ENCODE measurements at places on chromosomes 3 and 15.

DNA sequence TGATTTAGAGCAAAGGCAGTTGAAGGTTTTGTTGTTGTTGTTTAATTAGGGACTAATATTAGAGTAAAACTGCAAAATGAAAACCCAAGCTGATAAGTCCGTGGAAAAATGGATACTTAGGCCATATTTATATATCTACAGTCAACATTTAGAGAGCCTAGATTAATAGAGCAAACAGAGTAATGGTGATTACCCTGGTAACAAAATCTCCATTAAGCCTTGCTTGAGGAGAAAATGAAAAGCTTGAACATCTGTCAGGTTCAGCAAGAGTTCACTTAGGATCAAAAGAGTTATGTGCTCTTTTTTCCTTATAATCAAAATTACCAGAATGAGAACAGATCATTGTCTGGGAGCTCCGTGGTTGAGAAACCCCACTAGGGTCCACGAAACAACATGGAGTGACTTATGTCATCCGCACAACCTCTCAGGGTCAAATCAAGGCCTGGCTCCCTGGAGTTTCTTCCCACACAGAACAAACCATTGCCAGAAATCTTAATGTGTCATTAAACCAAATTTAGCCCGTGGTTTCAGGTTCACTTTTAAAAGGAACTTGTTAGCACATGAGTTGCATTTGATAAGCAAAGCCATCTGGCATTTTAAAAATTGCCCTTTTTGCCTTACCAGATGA is 381.2 kb downstream of the GABRB3 start:
- no peak for DNase-seq

DNA sequence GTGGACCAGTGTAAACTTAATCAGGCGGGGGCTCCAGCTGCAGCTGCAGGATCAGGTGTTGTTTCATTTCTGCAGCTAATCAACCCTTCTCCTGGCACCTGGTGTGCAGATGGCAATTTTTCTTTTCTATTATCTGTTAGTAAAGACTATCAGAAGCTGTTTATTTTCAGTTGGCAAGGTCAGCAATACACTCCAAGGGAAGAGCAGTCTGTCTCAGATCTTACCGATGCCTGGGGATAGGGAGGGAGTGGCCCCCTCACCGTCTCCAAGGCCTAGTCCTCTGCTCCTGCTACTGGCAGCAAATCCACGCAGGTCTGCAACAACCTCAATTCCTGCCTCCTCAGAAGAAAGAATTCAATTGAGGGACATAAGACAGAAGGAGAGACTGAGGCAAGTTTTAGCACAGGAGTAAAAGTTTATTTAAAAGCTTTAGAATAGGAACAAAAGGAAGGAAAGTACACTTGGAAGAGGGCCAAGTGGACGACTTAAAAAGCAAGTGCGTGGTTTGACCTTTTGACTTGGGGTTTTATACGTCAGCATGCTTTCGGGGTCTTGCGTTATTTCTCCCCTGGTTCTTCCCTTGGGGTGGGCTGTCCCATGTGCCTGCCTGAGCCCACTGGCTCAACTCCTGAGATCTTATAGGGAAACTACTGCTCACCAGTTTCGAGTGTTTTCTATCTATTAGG is 9.2 kb downstream of the CCRL2 start:
- DNase-seq: no peak

DNA sequence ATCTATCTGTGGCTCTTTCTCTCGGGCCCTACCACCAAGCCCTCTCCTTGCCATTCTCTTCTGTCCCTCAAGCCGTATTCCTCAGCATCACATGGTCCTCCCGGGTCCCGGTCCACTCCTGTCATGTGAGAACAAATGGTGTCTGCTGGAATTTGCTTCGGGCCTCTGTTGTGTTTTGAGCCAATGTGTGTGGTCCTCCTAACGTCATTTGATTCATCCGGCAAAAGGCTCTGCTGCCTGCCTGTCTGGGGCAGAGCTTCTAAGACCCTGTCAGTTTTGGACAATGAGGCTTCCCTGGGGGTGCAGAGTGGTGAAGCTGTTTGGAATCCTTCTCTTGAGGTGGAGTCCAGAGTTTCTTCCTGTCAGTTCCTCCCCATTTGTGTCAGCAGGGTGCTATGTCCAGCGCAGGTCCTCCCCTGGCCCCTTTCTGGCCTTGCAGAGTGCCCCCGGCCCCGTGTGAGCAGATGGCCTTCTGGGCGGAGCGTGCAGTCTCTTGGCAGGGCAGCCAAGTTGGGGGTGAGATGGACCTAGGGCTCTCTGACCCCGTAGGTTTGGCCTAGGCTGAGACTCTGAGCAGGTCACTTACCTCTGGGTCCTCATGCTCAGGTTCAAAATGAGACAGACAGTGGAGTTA is 93.6 kb downstream of the APBA2 start:
- DNase-seq: peak; percentile 28

DNA sequence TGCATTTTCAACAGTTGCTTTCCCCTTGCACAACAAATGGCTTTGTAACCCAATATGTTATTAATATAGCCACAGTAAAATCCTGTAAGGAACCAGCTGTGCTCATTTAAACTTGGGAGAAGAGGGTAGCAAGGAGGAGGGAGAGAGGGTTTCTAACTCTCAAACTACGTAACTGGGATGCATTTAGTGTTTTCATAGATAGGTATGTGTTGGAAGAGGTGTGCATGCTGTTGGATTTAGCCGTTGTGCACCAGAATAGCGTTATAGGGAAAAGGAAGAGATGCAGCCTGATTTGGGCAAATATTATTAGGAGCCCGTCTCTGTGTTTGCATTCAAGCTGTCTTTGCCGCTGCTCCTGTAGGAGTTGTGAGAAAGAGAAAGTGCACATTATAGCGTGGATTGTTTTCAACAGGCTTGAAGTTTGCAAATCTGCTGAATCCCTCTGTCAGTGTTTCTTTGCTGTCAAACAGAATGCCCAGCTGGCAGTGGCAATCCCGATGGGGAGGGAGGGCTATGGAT is 39.4 kb downstream of the ARPP21 start:
- no peak for DNase-seq

- no peak for DNase-seq
These were observed 1.4 kb downstream of the ETV5 start for GRCh38 chr3:186107215-186108105.

DNA sequence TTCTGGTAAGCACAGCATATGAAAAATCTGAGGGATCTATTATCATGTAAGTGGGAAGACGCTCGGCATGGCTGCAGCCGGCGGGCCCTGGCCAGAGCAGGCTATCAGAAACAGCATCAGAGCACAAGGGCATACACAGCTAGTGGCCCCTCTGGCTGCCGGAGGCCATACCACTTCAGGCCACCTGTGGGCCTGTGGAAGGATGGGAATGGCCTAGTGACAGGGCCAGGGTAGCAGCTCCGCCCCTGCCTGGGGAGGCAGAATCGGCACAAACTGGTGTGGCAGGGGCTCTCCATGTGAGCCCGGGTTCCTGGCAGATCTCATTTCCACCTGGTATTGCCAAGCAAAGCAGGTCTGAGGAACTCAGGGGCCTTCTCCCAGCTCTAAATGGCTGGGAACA is 46.4 kb downstream of the SH3BP5 start:
- DNase-seq: no peak

GRCh38 chr3:37993820-37994638 is 3.4 kb downstream of the VILL start:
- DNase-seq: peak; percentile 46

DNA sequence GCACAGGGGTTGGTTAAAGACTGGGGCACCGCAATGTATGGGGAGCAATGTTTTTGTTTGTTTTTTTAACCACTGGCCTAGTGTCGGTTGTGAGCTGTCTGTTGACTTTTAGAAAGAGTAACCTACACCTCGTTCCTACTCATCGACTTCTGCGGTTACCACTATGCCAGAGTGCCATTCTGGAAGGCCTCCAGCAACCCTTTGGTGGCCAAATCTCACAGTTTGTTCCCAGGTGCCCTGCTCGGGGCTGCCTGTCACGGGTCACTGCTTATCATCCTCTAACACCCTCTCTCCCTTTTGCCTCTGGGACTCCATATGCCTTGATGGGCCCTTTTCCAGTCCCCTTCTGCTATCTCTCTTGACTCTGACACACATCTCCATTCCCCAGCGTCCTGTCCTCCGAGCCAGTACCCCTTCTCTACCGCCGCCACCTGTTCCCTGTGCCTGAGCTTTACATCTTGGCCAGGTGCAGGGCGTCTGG is 290.4 kb upstream of the C2CD4B start:
- no peak for DNase-seq

DNA sequence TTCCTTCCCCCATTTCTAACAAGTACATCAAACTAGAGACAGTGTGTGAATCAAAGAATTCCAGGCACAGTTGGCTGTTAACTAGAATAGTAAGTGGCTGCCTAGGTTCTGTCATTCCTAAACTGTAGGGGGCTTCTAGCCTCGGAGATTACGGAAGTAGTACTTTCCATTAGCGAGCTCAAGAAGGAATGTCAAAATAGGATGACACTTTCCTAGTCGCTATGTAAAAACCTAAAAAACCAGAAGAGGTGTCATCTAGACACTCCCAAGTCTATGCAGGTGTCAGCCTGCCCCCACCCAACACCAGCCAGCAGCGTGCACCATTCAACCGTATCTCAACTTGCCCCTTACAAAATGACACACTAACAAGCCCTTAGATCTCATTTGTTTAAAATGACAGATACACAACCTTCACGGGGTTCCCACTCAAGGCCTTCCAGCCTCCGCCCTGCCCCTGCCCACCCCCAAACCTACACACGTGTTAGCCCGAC is 874 bp downstream of the INO80 start:
- DNase-seq: no peak

DNA sequence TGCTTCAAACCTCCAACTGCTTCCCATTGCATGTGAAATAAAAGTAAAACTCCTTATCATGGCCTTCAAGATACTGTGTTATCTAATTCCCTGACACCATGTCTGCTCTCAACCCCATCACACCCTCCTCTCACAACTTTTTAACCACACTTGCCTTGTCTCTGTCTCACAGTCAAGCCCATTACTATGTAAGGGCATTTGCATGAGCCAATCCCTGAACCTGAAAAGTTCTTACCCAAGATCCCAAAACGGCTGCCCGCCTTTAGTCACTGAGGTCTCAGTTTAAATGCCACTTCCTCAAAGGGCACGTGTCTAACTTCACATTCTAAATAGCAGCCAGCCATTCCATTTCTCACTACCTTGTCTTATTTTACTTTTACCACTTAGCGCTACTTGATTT is 83.1 kb downstream of the SST start:
- DNase-seq: no peak

DNA sequence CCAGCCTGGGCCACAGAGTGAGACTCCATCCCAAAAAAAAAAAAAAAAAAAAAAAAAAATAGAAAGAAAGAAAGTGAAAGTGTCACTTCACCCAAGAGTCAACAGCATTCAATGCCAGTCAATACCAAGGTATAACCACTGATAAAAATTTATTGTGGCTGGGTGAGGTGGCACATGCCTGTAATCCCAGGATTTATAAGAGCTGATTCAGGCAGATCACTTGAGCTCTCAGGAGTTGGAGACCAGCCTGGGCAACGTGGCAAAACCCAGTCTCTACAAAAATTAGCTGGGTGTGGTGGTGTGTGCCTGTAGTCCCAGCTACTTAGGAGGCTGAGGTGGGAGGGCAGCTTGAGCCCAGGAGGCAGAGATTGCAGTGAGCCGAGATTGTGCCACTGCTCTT is 46.5 kb upstream of the PIK3CB start:
- DNase-seq: no peak

DNA sequence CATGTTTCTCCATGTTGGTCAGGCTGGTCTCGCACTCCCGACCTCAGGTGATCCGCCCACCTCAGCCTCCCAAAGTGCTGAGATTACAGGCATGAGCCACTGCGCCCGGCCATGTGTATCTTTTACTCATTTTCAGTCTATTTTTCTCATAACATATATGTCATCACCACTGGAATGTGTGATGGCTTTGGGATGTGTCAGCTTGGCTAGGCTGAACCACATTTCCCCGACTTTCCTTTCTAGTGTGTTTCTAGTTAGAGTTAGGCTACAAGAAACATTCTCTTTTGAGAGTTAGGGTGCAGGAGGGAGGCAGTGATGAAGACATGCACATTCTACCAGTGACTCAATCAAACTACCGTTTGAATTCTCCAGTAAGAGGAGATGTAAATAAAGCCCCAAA is 444.9 kb upstream of the THBS1 start:
- DNase-seq: no peak

GRCh38 chr3:168933614-168934013 is 729.9 kb downstream of the MECOM start:
- DNase-seq: no peak

DNA sequence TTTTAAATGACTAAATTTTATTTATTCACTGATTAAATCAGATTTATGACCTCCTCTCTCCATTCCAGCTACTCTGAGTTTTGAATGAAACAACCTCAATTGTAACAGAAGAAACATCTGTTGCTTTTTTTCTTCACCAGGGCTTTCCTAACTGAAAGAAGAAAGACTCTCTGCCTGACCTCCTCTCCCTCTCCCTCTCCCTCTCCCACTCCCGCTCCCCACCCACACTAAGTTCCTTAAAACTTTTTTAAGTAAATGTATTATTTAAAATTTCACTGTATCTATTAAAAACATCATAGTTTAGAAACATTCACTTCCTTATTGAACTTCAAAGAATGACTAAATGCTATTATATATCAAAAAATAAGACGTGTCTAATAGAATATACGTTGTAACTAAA is 122.0 kb downstream of the TFDP2 start:
- no peak for DNase-seq

GRCh38 chr15:26261966-26262365 is 398.8 kb upstream of the ATP10A start:
- DNase-seq: no peak

- no peak for DNase-seq
These were observed 103.5 kb downstream of the SEMA6D start for GRCh38 chr15:47820747-47821319.

GRCh38 chr3:23713641-23714040 is 92.1 kb upstream of the UBE2E1 start:
- DNase-seq: no peak

GRCh38 chr3:59737241-59737640 is 687.4 kb upstream of the CFAP20DC start:
- DNase-seq: no peak

GRCh38 chr3:94303897-94304296 is 241.0 kb downstream of the NSUN3 start:
- no peak for DNase-seq

GRCh38 chr3:4497843-4498324 is 4.7 kb downstream of the ITPR1 start:
- DNase-seq: no peak

- no peak for DNase-seq
These were observed 76.1 kb downstream of the ARNT2 start for GRCh38 chr15:80480171-80480811.
